ENCODE measurements at places on chromosomes 12 and 14.

DNA sequence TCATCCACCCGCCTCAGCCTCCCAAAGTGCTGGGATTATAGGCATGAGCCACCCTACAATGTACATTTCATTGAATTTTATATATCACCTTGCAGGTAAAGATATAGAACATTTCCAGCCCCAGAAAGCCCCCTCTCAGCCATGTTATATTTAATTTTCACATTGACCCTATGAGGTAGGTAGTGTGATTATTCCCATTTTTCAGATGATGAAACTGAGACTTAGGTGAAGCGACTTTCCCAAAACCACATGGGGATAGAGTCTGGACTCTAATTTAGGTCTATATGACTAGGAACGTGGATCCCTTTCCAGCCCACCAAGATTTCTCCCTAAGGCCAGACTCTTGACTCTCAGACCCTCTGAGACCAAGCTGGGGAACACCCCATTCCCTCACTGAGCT, 15.7 kb upstream of the POP5 start:
- H3K27me3 ChIP-seq: no peaks in the 10 kb centered on the region
- no peaks in the 10 kb centered on the region for H3K4me1 ChIP-seq
- H3K36me3 ChIP-seq: no peaks in the 10 kb centered on the region
- no peak for DNase-seq
- H3K27ac ChIP-seq: no peak overlapping the region

- no peaks in the 10 kb centered on the region for H3K27me3 ChIP-seq
- no peaks in the 10 kb centered on the region for H3K36me3 ChIP-seq
Measured at GRCh38 chr14:99322731-99323599, 51.0 kb upstream of the BCL11B start.

GRCh38 chr14:42057111-42057510, 450.4 kb downstream of the LRFN5 start:
- H3K4me3 ChIP-seq: no peak overlapping the region
- no peaks in the 10 kb centered on the region for H3K27me3 ChIP-seq
- no peaks in the 10 kb centered on the region for H3K4me1 ChIP-seq
- no peak for DNase-seq

DNA sequence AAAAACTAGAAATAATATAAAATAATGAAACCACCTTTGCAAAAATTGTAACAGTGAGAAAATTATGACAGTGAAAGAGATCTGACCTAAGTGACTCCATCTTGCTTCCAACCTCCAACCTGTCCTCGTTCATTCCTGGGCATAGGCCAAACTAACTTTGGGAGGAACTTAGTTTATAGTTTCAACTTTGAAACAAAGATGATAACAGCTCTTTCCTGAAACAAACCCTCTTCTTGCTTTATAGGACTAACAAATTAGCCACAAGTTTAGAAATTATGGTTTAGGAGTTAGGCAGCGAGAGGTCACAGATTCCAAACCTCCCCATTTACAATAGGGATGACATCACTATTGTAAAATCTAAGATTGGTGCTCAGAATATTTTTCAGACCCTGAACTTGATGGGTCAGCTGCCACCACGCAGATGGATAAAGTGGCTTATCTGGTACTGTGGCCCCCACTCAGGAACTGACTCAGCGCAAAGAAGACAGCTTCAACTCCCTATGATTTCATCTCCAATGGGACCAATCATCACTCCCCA, 32.8 kb upstream of the OR10AD1 start:
- H3K27ac ChIP-seq: no peak overlapping the region
- no peaks in the 10 kb centered on the region for H3K4me1 ChIP-seq
- no peak overlapping the region for H3K4me3 ChIP-seq
- no peaks in the 10 kb centered on the region for H3K36me3 ChIP-seq
- DNase-seq: no peak

Measured in CD4-positive, alpha-beta memory T cell (primary cell).